NCI-H2171 treated with DMSO at 0.1 percent for 48 hours (cell line): ENCODE measurements at places on chromosomes 16 and 17.
A peak's percentile ranks its signal among the peaks of the same experiment; 100 is the strongest.

GRCh38 chr16:2023092-2024031, 3.3 kb upstream of the NHERF2 start:
- peak; percentile 86 for DNase-seq

GRCh38 chr16:25713785-25714570, 22.2 kb downstream of the HS3ST4 start:
- no peak for DNase-seq

- no peak for DNase-seq
These were observed 19.3 kb downstream of the CYB5D2 start for GRCh38 chr17:4162321-4162720.

DNA sequence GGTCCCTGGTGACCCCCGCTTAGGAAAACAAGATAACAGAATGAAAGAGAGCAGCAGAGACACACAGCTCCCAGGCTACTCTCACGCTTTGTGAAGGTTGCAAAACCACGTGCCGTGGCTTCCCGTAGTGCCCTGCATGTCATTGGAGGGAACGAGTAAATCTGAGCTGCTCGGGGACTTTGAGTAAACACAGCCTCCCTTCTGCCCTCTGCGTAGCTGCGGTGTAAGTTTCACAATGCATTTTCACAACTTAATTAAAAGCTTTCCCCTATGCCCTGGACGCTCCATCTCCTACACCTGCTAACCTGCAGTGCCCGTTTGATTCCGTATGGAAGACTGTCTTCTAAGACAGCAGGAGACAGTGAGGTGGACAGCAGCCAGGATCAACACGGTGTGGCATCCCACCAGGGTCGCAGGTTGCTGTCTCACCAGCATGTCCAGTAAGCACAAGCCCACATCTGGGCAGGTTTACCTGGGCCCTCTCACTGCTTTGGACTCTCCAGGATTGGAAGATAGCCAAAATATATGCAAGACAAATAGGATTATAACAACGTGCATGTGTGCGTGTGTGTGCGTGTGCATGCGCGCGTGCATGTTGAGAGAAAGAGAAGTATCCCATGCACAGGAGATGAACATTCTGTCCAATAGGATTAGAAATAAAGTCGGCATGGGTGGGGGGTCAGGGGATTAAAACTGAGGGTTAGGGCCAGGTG, 116.4 kb upstream of the RCVRN start:
- no peak for DNase-seq

GRCh38 chr16:57126411-57126810, 34.0 kb downstream of the CPNE2 start:
- DNase-seq = no peak

- peak; percentile 74 for DNase-seq
These were observed 792 bp upstream of the RAC3 start for GRCh38 chr17:82030470-82031302.

DNA sequence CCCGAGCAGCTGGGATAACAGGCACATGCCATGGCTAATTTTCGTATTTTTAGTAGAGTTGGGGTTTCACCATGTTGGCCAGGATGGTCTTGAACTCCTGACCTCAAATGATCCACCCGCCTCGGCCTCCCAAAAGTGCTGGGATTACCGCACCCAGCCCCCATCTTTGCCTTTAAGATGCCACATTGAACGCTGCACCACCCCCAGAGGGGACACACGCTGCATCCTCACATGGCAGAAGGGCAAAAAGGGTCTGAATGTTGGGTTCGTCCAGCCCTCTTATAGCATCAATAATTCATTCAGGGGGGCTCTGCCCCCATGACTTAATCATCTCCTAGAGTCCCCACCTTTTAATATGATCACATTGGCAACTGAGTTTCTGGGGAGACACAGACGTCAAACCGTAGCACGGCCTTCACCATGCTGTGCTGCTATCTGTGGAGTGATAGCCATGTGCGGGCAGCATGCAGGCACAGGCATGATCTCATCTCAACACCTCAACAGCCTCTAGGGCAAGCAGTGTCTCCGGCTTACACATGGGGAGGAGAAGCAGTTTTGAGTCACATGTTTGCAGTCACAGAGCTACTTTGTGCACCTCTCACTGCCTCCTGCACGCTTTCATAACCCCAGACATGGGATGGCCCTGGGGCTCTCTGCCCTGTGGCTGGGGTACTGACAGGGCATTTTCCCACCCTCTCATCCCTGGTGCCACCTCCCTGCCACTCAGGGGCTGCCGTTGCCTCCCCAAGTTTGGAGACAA, 30.0 kb downstream of the IL21R start:
- no peak for DNase-seq

DNA sequence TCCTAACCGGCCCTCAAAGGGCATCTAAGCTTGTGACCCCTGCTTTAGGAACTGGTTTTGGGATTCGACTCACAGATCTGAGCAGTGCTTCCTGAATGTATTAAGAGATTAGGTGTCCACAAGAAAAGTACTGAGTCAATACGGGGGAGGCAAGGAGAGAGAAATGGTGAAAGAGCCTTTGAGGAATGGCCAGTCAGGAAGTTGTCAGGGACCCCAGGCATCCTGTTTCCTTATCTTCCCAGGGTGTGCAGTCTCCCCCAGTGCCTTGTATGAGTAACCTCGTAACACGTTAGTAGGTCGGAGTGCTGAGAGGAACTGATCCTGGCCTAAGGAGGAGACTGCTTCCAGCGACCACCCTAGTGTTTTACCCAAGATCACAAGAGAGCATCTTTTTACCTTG, 16.4 kb upstream of the TMED6 start:
- no peak for DNase-seq

GRCh38 chr17:39632153-39632941, 4.6 kb upstream of the STARD3 start:
- peak; percentile 58 for DNase-seq

GRCh38 chr16:77043076-77043475, 147.9 kb upstream of the MON1B start:
- DNase-seq = peak; percentile 62

GRCh38 chr17:82751171-82751570, 694 bp upstream of the TBCD start:
- no peak for DNase-seq

DNA sequence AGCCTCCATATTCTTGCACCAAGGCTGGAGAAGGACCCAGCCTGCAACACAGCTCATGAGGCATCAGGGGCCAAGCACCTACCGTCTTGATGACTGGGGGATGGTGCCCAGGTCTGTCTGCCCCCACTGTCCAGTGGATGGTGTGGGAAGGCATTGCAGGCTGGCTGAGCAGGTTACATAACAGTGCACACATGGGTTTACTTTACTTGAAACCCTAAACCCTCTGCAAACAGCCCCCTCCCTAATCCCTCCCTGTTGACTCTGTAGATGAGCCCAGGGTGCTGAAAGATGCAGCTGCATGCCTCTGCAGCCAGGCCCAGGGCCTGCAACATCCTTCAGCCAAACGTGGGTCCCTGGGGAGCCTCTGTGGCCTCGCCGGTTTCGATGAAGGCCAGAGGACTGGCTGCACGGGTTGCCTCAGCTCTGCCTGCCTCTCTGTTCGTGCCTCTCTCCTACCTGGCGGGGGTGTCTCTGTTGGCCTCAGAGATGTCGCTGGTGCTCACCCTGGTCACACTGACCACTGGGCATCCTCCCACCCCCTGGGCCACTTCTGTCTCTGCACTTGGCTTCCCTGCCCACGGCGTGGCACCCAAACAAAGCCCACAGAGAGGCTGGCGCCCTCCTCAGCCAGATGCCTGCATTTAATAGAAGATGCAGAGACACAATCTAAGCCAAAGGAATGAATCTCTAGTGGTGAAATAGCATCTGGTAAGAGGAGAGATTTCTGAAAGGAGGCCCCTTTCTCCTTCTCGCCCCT, 95.1 kb downstream of the METRNL start:
- no peak for DNase-seq

DNA sequence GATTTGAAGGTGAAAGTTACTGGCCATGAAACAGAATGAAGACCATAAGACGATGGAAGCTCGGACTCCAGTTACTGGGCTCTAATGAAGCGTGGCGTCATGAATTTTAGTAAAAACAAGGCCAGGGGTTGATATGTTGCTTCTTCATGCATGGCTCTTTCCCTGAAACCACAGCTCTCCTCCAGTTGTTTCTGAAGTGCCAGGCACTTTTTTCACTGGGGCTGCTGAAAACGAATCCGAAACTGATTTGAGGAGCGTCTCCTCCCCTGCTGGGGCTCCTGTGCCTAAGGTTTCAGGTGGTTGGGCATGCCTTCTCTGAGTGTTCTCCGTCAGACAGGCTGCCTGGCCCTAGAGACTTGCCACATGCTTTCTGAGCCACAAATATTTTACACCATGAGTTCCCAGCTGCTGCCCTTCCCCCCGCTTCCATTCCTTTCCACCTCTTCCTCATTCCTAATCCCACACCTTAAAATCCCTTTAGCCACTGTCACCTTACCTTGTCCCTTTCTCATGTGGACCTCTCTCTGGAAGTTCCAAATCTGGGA, 3.7 kb upstream of the MYL4 start:
- peak; percentile 89 for DNase-seq

DNA sequence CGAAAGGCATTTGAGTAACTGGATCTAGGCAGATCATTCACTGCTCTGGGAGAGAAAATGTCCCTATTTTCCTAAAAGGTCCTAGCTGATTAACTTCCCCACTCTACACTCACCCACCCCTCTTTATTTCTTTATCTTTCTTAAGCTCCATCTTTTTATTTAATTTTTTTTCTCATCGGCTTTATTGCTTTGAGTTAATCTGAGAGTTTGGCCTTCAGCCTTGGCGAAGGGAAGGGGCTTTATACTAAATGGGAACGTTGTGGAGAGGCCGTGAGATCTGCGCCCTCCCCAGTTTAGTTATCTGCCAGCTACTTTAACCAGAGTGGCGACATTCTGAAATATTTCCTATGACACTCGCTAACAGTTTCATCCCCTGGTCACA, 882 bp upstream of the TOX3 start:
- DNase-seq = no peak

GRCh38 chr17:7647018-7647417, 3.7 kb upstream of the ATP1B2 start:
- no peak for DNase-seq

DNA sequence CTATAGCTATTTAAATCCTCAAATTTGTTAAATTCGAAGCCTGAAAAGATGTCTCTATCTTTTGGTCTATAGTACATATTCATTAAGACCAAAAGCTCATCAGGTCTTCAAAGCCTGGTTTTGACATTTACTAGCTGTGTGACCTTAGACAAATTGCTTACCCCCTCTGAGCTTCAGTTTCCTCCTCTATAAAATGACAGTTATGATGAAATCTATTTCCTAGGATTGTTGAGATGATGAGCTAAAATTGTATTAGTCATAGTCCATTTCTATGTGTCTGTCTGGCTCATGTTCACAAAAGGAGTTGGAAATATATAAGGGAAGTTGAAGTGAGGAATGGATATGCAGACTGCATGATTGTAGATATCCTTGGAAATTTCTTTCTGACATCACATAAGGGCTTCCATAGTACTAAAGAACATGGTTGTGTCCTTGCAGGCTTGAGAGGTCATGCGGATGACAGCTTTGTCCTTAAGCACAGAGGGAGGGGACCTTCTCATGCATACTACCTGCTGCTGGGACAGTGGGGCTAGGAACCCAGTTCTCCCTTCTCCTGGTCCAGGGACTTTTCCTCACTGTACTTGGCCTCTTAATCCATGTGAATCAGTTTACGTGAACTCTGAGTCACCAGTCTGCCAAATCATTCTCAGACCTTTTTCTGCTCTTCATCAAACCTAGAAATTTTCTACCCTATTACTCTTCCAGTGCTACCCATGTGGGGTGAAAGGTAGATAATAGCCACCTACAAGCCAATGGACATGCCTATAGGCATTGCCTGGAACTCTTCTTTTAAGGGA, 487.5 kb upstream of the SALL1 start:
- no peak for DNase-seq

DNA sequence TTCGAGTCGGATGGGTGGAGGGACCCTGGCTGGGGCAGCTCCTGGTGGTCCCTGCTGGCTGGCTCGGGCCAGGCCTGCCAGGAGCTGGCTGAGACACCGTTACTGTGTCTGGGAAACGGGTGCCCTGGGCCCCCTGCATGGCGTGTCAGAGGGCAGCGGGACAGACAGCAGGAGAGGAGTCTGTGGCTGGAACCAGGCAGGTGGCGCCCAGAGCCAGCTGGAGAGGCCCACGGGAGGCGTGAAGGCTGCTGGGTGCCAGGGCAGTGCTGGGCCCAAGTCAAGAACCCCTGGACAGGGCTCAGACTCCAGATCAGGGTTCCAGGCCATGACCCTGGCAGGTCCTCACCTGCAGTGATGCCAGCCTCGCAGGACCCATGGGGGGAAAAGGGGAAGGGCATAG, 16.6 kb downstream of the SOX8 start:
- no peak for DNase-seq

GRCh38 chr16:64428463-64429113, 693.3 kb downstream of the CDH11 start:
- DNase-seq = peak; percentile 64

DNA sequence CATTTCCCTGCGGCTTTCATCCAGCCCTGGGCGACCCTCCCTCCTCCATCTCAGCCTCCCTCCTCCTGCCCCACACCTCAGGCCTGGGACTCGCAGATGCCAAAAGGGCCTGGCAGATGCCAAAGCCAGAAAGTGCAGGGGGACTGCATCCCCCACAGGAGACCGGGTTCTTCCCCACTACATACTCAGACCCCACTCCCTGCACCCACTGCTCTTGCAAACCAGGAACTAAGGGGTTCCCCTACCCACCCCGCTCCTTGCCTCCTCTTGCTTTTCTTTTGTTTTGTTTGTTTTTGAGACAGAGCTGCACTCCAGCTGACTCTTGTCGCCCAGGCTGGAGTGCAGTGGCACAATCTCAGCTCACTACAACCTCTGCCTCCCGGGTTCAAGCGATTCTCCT, 3.2 kb downstream of the HS3ST6 start:
- no peak for DNase-seq

DNA sequence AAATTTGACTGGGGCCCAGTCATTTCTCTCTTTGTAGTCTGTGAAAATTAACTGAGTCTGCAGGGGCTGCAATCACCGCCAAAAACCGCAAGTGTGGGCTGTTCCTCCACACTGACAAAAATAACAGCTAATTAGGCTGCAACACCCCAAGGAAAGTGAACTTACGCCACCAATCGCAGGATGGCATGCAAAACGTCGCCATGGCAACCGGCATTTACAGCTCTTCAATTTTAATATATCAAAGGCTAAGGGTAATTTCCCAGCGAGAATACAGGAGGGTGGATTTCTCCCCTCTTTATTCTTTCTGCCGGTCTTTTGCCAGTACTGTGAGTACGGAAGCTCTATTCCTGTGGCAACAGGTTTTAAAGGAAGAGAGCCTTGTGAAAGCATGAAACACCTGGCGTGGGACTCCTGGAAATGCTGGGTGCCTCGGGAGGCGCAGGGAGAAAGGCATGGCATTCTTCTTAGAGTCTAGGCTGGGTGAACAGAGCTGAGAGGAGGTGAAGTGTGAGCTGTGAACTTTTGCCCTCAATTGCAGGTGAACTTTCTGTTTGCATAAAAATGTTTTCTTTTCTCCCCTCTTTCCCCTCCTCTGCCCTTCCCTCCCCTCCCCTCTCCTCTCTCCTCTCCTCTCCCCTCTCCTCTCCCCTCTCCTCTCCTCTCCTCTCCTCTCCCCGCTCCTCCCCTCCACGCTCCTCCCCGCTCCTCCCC, 399.7 kb downstream of the XYLT1 start:
- DNase-seq = peak; percentile 66

- DNase-seq = no peak
These were observed 88.3 kb downstream of the TMEM132E start for GRCh38 chr17:34667656-34668055.
